ENCODE measurements at places on chromosomes 5 and 9. TPM values are rescaled to one million over a fixed set of nuclear protein-coding genes. Genes with fewer than 3 reads are reported as not detected.

ABCA2 gene
- 40.3 TPM for total RNA-seq

OR1J2 gene
- not detected for total RNA-seq

SETX gene
- 72.7 TPM for total RNA-seq

ST8SIA4 gene
- total RNA-seq = 0.26 TPM

PITX1 gene
- total RNA-seq = 0.44 TPM

RNF44 gene
- 1.2 TPM for total RNA-seq
